ENCODE measurements at places on chromosomes 4 and X. TPM values are rescaled to one million over a fixed set of nuclear protein-coding genes. Genes with fewer than 3 reads are reported as not detected.

DNA sequence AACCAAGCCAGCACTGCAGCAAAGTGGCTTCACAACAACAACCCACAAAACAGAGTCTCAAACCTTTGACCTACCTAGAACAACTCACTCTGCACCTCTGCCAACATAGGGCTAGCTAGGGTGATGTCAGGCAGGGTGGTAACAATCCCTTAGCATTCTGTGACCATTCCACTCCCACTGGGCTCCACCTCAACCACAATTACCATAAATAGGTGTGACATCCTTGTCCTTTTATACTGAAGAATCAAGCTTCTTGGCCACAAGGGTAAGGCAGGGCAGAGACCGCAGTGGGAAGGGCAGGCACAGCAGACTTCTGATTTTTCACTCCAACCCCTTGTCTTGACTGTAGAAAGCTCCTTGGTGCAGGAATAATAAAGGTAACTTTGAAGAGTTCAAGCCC lies 795.4 kb upstream of the DIAPH2 start:
- DNase-seq, result no peak

DNA sequence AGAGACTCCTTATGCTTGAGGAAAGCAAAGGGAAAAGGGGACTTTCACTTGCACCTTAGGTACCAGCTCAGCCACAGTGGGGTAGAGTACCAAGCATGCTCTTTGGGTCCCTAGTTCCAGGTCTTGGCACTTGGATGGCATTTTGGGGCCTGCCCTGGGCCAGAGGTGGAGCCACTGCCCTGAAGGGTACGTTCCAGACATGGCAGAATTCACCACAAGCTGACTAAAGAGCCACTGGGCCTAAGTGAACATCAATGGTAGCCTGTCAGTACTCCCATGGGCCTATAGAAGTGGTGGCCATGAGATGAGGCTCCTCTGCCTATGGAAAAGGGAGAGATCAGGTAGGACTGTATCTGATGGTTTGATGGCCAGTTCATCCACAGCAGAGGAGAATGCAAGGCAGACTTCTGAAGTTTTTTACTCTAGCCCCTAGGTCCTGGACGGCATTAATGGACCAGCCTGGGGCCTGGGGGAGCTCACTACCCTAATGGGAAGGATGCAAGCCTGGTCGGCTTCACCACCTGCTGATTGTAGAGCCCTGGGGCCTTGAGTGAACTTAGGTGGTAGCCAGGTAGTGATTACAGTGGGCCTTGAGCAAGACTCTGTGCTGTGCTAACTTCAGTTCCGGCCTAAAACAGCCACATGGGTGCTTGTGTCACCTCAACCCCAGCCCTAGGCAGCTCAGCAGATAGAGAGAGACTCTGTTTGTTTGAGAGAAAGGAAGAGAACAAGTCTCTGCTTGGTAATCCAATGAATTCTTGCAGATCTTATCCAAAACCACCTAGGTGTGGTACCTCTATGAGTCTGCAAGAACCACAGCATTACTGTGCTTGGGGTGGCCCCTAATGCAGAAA lies 19.8 kb upstream of the HSFX4 start:
- DNase-seq, result no peak

GRCh38 chr4:8745005-8745790 lies 126.4 kb downstream of the HMX1 start:
- DNase-seq, result no peak

DNA sequence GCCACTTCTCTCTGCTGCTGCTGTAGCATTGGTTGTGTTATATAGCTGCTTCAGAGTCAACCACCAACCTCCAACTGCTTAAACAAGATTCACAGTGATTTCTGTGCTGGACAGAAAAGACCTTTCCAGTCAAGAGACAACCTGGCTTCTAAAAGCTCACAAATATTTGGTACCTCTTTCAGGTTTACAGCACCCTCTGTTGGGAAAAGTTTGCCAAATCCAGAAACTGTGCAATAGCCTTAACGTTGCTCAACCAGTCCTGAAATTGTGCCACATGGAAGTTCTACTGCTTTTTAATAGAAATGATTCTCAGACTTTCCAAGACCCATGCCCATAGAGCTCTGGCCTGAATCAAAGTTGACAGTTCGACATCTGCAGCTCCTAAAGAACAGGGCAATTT lies 842.1 kb upstream of the HTR2C start:
- DNase-seq, result no peak

- DNase-seq, result no peak
Observed at GRCh38 chr4:159946983-159947615, 844.2 kb downstream of the RAPGEF2 start.

DNA sequence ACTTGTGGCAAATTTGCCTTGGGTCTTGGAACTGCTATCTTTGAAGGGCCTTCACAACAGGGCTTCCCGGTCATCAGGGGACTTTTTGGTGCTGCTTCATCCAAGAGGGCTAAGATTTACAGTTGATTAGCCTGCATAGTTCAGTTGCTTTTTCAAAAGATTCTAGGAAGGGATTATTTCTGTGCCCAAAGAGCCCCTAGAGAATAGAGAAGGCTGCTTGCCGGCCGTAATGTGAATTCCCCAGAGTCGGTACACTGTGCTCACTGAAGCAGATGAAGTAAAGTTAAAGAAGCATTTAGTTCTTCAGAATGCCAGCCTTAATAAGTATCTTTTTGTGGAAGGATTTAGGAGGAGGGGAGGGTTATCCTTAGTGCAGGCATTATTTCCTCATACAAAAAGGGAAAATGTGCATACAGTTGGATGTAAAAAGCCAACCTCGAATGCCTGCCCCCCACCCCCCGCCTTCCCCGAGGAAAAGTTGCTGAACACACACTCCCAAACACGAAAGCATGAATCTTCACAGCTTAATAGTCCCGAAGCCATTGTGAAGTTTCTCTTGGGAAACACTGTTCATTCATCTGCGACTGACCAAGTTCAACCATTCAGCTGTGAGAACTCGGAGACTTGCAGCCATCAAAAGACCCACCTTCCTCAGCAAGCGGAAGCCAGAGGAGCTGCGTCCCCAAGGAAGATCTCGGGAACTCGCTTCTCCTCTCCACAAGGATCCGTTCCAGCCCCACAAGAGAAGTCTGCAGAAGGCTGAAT lies 47.6 kb downstream of the ANOS1 start:
- DNase-seq, result no peak

- DNase-seq, result no peak
Observed at GRCh38 chr4:112908511-112908910, 140.9 kb upstream of the ANK2 start.

DNA sequence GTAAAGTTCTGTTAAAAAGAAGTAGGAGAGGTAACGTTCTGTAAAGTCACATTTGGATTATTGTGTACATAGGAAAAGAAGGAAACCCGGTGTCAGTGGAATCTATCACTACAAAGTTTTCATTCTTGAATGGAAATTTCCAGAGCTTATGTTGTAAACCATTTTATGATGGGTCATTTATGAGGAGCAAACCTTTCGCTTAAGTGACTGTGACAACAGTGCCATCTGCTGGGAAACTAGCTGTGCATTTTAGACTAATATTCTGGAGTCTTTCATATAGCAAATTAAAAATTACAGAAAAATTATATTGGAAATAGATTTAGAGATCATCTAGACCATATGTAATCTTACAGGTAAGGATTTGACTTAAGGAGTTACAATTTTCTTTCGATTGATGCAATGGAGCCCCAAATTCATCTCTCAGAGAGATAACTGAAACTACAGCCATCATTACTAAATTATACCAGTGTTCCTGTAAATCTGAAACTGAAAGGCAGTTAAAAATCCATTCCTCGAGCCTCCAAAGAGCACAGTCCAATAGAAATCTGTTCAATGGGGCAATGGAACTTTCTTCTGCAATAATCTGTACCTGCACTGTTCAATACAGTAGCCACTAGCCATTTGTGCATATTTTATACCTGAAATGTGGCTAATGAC lies 26.9 kb downstream of the ASB9 start:
- DNase-seq, result no peak

DNA sequence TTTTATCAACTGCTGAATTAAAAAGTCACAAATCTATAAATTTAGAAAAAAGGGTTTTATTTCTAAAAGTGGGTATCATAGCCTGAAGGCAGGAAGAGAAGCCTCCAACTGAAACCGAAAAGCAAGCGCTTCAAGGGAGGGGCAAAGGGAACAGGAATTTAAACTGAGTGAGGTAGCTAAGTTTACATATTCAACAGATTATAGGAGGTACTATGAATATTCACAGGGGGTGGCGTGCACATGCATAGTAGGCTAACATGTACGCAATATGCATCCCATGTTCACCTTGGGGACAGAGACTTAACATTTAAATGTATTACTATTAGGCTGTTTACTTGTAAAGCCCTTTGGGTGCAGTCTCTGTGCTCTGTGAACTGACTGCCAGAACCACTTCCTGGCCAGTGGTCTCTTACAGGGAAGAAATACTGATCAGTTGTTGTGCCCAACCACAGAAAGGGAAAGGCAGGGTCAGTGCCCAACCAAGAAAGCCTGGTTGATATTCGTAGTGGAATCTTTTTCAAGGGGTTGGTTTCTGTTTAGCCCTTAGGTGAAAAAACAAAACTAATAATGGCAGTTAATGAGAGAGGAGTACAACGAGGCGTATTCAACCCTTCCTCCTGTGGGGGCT lies 168.7 kb upstream of the GALNTL6 start:
- no peak for DNase-seq

DNA sequence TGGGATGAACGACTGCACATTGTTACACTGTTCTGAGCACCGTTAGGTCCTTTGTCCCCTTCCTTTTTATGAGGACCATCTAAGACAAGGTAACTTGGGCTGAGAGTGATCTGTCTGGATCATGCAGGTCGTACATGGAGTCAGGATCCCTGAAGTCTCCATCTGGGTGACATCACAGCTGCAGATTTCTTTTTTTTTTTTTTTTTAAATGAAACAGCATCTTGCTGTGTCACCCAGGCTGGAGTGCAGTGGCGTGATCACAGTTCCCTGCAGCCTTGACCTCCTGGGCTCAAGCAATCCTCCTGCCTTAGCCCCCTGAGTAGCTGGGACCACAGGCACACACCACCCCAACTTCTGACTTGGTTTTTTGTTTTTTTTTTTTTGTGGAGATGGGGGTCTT lies 16.5 kb downstream of the SHROOM2 start:
- DNase-seq, result no peak

- DNase-seq, result no peak
Observed at GRCh38 chr4:121938282-121939092, 13.4 kb downstream of the TRPC3 start.

GRCh38 chrX:7620560-7620959 lies 222.4 kb upstream of the VCX start:
- DNase-seq, result no peak

GRCh38 chr4:47167081-47168035 lies 136.0 kb downstream of the GABRB1 start:
- DNase-seq, result no peak

GRCh38 chrX:108439961-108440696 lies 491 bp downstream of the COL4A5 start:
- DNase-seq, result no peak

DNA sequence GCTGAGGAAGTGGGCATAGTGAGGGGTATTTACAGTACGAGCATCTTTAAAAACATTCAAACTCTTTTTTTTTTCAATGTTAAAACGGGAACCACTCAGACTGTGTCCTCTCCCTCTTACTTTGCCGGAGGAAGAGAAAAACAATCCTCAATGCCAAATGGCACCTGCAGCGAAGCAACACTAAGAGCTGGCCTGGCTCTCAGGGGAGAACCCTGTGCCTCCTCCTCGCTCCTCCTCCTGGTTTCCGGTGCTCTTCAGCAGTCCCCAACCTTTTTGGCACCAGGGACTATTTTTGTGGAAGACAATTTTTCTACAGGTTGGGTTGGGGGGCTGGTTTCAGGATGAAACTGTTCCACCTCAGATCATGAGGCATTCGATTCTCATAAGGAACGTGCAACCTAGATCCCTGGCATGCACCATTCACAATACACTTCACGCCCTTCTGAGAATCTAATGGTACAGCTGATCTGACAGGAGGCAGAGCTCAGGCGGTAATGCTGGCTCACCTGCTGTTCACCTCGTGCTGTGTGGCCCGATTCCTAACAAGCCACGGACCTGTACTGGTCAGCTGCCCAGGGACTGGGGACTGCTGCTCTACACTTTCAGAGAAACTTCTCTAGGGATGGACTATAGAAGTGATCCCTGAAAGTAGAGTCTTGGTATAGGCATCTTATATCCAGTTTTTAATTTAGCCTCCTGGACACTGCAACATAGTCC lies 404.1 kb downstream of the RAPGEF2 start:
- no peak for DNase-seq

DNA sequence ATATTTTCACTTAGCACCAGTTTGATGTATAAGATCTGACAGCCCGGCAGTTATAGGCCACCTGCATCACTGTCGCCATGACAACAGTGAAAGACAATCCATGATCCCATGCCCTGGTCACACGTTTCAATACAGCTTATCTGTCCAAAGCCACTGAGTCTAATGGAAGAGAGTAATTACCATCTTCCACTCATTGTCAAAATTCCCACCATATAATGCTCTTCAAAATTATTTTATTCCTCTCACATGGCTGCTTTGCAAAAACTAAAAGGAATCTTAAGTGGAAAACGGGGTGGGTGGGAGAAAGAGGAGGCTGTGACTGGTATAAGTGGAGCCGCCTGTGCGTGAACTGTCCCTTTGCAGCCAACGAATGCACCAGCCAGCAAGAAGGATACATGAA lies 44.2 kb downstream of the MAML3 start:
- no peak for DNase-seq

DNA sequence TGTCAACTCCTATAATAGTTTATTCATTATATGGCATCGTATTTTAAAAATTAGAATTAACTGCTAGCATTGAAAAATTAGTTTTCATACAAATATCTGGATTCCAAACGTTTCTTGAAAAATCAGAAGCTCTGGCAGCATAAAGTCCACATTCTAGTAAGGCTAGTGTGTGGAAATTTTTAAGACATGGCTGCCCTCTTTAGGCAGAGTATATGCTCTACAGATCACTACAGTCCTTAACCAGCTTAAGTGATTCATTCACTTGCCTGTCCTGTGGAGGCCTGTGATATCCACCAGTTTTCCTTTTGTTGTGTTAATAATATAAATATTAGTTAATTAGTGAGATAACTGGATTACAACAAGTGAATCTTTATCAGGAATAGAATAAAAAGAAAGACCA lies 287.2 kb downstream of the OPHN1 start:
- no peak for DNase-seq

- DNase-seq, result no peak
Observed at GRCh38 chr4:8308856-8309771, 39.6 kb downstream of the HTRA3 start.

Gene CXorf49
- not detected for total RNA-seq

Gene GNRHR
- not detected for total RNA-seq

Gene GAGE12F
- total RNA-seq, result not detected

Gene IQSEC2
- total RNA-seq, result 0.14 TPM

Gene C1GALT1C1
- 25.0 TPM for total RNA-seq

Gene C4orf50
- 0.18 TPM for total RNA-seq

Gene WDFY3
- total RNA-seq, result 0.48 TPM

Gene OPN1MW3
- total RNA-seq, result not detected

Gene MAGEA2B
- not detected for total RNA-seq

Gene EPGN
- total RNA-seq, result not detected

Gene ZCCHC18
- 0.69 TPM for total RNA-seq
